ENCODE measurements at places on chromosomes 2 and 18. TPM values are rescaled to one million over a fixed set of nuclear protein-coding genes. Genes with fewer than 3 reads are reported as not detected.

- DNase-seq = no peak
Measured at GRCh38 chr2:74474899-74475298, 2.4 kb upstream of the MRPL53 start.

DNA sequence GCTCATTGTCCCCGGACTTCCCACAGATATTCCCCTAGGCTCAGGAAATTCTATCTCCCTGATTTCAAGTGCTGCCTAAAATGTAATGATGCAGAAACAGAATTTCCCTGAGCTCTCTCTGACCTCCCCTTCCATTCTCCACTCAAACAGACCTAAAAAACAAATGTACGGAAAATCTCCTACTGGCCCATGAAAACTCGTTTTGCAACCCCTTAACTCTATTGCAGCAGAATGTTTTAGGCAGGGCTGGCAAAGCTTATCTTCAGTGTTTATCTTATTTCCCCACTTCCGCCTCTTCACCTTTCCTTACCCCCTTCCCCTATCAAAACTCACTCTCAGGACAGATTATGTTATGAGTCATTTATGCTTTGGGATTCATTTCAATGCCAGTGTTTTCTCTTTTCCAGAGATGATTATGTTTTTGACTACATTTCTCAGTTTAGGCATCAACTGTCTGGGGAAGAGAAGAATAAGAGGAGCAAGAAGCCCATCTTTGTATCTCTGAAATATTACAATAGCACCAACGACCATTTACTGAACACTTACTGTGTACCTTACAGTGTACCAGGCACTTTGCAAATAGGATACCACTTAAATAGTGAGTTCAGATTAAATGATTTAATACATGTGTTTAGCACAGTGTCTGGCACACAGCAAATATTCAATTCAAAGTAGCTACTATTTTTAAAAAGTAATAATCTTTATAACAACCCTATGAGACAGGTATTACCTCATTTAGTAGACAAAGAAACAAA lies 53.9 kb upstream of the STPG4 start:
- no peak for DNase-seq

DNA sequence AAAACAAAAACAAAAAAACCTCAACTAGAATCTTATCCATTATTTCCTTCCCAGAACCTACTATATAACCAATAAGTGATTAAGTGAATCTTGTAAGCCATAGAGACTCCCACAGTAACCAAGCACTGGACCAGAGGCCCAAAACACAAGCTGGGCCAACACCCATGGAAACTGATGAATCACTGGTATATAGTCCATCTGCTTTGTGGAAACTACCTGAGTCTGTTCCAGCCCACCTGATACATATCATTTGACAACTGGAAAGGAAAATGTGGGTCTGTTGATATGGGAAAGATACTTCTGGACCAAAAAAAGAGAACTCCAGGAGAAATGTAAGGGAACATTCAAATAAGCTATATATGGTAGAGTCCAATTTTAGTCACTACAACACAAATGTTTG lies 252.8 kb downstream of the MREG start:
- no peak for DNase-seq

GRCh38 chr2:5897249-5897648 lies 205.1 kb downstream of the SOX11 start:
- DNase-seq = no peak

GRCh38 chr2:204321910-204322751 lies 223.1 kb upstream of the PARD3B start:
- no peak for DNase-seq

GRCh38 chr18:78632111-78632541 lies 347.5 kb upstream of the SALL3 start:
- no peak for DNase-seq

GRCh38 chr2:182649316-182649715 lies 66.7 kb upstream of the DNAJC10 start:
- no peak for DNase-seq

DNA sequence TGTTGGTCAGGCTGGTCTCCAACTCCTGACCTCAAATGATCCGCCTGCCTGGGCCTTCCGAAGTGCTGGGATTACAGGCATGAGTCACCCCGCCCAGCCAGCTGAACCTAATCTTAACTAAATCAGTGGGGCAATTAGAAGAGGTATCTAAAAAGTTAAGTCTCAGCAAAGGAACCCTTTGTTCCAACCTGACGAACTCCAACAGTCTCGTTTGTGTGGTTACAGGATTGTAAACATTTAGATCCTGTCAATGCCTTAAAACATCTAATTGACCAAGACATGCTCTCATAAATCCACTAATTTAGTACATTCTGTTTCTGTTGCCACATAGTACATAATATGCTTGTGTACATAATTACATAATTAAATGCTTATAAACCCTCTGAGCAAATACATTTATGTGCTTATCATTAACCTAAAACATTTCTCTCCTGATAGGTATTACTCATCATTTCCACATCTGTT lies 31.1 kb upstream of the STK39 start:
- DNase-seq = no peak

DNA sequence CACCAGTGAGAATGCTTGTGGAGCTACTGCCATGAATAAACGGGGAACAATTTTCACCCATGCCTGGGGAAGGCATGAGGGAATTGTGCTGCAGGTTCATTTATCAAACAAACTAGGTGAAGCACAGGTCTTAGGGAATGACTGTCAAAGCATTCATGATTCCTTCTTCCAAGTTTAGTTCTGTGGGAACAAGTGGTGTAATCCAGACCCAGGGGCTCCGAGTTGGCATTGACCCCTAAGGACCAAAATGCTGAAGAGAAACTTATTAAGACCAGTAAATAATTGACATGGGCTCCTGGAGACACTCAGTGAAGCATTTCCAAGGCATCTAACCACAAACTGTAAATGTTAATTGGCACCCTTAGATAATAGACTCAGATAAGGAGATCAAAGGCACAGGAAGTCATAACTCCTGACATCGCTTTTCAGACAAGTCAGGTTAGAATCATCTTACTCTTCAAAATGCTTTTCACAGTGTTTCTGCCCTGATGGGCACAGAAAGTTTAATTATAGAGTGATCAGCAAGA lies 96.9 kb downstream of the SPP2 start:
- DNase-seq = no peak

DNA sequence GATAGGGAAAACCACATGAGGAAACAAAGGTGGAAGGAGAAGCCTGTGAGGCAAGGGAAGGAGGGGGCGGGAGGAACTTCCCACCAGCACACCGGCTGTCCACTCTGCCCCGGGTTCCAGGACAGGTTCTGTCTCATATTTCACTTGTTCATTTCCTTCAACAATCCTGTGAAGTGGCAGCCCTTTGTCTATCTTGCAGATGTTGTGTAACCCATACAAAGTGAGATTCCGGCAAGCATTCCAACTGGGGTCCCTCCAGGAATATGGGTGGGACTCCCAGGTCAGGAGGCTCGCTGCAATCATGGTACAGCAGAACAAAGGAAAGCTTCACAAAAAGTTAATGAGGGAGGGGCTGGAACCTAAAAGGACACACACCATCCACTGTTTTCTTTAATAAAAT lies 271.3 kb upstream of the PXDN start:
- DNase-seq = no peak

- no peak for DNase-seq
Measured at GRCh38 chr2:42878581-42878980, 86.2 kb upstream of the HAAO start.

- no peak for DNase-seq
Measured at GRCh38 chr2:124652099-124652498, 627.0 kb downstream of the CNTNAP5 start.

DNA sequence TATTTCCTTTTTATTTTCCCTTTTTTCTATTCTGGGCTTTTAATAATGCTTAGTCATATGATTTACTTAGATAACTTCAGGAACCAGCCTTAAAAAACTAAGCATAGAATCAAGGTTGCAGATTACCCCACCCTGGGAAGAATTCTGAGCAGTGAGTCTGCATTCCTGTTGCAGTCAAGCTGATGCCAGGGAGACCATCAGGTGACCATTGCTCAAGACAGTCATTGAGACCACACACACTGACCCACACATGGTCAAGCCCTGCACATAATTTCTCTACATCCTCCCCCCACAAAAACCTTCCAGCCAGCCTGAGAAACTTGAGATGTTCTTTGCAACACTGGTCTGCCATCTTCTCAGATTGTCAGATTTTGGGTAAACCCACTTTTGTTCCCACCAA lies 83.9 kb downstream of the SH3YL1 start:
- DNase-seq = no peak

DNA sequence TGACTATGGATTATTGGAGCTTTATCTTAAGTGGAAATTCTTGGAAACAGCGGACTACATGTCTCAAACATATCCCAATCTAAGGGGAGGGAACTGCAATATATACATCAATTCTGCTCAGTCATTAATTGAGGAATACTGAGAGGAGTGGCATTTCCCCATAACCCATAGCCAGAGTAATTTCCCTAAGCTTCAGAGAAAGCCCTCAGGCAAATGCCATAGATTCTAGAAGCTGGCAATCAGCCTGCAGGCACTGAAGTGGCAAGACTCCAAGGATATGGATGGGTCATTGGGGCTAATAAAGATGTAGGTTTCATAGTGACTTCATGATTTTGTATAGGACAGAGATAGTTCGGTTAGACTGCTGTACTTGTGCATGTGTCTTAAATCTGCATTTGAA lies 1960.5 kb upstream of the PIK3C3 start:
- no peak for DNase-seq

GRCh38 chr18:58596265-58596681 lies 32.6 kb downstream of the ALPK2 start:
- no peak for DNase-seq

DNA sequence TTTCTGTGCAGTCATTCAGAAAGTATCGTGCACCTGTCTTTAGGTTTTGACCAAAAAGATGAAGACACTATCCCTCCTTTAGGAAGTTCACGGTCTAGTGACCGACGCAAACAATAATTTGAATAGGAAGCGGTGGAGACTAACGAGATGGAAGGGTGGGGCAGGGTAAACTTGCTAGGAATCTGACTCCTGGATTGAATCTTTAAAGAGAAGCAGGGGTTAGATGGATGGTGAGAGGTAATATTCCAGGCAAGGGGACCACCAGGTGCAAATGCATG lies 651 bp upstream of the TXNL1 start:
- no peak for DNase-seq

TBR1 gene
- not detected for total RNA-seq

LRP1B gene
- 0.89 TPM for total RNA-seq

PDE1A gene
- total RNA-seq = 9.7 TPM

GALNT5 gene
- 0.29 TPM for total RNA-seq

Data from ureter (tissue), 1 donor.